Tongue (tissue), 3 donors: ENCODE measurements at places on chromosomes 1 and 21. TPM values are rescaled to one million over a fixed set of nuclear protein-coding genes. Genes with fewer than 3 reads are reported as not detected.

GRCh38 chr1:179298952-179299351 lies 5.4 kb downstream of the SOAT1 start:
- DNase-seq = no peak

DNA sequence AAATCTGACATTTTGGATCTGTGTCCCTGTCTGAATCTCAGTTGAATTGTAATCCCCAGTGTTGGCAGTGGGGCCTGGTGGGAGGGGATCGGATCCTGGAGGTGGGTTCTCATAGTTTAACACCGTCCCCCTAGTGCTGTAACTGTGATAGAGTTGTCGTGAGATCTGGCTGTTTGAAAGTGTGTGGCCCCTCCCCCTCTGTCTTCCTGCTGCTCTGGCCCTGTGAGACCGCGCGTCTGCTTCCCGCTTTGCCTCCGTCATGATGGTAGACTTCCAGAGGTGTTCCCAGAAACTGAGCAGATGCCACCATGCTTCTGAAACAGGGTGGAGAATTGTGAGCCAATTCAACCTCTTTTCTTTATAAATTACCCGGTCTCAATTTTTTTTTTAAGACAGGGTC lies 25.0 kb downstream of the AGPAT3 start:
- no peak for DNase-seq

- DNase-seq = no peak
Observed at GRCh38 chr1:220955116-220955515, 75.9 kb downstream of the HLX start.

Gene FAM151A
- total RNA-seq = not detected
